B cell (primary cell): ENCODE measurements at places on chromosomes 1 and 21. TPM values are rescaled to one million over a fixed set of nuclear protein-coding genes. Genes with fewer than 3 reads are reported as not detected.

DNA sequence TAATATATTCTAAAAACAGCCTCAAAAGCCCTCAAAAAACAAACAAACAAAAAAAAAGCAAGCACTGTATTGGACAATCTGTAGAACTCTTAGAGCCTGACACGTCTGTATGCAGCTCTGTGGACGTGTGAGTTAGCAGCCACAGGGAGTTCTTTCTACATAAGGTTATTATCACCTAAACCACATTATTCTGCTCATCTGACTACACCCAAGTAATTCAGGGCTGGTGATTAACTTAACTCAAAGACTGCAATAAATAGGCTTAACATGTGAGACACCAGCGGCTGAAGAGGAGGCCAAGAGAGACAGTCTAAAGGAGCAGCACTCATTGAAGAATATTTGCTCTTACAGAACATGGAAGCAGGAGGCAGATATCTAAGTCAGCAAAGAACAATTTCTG lies 316.0 kb downstream of the VAV3 start:
- DNase-seq, result no peak

GRCh38 chr1:234896477-234897389 lies 231.9 kb downstream of the TOMM20 start:
- DNase-seq, result no peak

GRCh38 chr1:21325731-21326387 lies 35.6 kb upstream of the ECE1 start:
- no peak for DNase-seq

- DNase-seq, result no peak
These were observed 140.3 kb upstream of the KIF26B start for GRCh38 chr1:245014247-245015029.

Gene DCST1
- polyA plus RNA-seq, result 0.22 and 0.52 TPM in 2 replicates

GRCh38 chr21:27649323-27649722 lies 682.4 kb upstream of the ADAMTS5 start:
- DNase-seq, result no peak

DNA sequence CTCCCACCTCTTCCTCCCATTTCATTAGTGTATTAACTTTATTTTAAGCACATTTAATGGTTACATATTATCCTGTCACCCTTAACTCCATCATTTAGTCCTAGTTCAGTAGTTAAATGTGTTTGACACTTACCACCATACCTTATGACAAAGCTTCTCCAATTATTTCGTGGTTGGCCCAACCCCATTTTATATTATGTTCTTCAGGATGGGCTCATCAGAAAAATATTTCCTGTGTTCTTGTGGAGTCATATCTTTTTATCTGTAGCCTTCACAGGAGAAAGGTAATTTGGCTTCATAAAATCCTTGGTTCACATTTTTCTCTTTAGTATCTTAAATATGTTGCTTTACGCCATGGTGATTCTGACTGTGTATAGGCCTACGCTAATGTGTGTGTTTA lies 142.3 kb upstream of the COL6A1 start:
- no peak for DNase-seq

DNA sequence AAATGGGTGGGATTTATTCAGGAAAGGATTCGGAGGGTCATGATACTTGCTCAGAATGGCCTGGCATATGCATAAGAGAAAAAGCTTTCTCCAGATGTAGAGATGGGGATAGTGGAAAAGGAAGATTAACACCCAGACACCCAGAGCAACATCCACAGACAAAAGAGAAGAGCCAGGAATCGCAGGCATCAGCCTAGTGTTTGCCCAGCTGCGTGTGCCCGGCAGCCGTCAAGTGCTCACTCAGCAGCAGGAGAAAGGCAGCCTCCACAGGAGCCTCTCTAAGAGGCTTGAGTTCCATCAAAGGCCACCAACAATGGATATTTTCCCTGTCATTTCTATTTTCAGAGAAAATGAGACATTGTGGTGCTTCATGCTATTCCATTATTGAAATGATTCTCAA lies 54.7 kb downstream of the NTPCR start:
- no peak for DNase-seq

DNA sequence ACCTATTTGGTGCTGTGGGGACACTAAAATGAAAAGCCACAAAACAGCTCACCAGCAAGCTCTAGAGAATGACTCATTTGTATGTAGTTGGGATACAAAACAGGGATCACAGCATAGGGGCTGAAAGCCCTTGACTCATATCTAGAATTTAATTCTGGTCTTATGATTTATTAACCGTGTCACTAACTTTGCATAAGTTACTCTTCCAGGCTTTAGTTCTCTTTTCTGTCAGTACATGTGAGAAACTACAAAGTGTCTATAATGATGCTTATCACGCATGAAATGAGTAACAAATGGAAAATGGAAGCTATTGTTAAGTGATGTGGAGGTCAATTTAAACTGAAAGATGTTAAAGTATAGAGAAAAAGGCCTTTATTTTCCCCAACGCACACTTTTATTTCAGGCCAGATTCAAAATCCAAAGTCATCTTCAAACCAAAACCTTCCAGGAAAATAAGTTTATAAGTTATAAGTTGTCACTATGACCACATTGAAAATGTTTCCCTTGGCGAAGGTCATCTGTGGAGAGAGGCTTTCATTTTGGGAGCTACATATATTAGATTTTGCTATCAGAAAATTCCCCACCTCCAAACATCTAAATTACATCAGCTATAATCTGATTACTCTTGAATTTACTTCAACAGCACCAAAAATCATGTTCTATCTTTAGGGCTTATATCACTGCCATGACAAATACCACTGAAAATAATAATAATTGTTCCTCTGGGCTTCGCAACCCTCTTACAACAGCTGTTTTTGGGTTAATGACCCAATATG lies 430.5 kb downstream of the MRPL39 start:
- peak; percentile 77 for DNase-seq

- no peak for DNase-seq
These were observed 7.5 kb downstream of the RIPK4 start for GRCh38 chr21:41759214-41759840.

GRCh38 chr1:53271446-53272090 lies 33.2 kb upstream of the MAGOH start:
- no peak for DNase-seq

DNA sequence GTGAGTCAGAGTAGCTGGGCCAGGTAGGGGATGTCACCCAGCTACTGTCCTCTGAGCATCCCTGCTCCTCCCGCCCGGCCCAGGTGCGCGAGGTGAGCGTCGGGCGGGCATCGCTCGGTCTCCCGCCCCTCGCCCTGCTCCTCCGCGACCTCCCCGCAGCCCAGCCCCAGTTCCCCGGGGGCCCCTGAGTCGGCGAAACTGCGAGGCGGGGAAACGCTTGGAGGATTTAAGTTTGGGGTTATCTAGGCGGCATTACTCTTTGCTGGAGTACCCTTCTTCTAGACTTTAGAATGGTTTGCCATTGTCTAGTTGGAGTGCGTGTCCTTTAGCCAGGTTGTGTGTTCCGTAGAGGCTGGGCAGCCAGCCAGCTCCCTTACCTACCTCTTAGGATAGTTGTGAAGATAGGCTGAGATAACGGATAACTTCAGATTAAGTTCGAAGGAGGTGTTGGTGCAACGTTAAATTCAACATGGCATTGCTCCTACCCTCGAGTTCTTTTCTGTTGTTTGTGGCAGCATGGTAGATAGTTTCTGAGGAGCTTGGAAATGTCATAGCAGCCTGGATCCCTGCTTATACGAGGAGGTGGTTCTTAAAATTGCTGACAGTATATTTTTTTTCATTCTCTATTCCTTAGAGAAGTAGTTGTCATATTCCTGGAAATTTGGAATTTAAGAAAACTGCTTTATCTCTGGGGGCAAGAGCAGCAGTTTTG lies 697 bp downstream of the AGO3 start:
- DNase-seq, result no peak

Gene BATF3
- 0.36 and 0.79 TPM in 2 replicates for polyA plus RNA-seq

DNA sequence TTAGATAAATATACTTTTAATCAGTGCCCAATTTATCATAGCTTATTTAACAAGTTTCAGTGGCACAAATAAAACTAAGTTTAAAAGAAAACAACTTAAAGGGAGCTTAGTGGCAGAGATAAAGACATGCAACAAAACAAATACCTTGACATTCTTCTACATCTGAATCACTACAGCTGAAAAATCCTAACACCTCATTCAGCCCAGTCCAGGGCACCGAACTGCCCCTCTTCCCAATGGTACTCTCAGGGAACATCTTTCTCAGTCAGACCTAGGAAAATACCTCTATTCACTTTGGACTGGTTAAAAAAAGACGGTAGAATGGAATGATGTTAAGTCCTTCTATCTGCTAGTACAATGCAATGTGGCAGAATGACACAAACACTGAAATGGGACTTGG lies 8.3 kb downstream of the OTUD7B start:
- DNase-seq, result no peak

DNA sequence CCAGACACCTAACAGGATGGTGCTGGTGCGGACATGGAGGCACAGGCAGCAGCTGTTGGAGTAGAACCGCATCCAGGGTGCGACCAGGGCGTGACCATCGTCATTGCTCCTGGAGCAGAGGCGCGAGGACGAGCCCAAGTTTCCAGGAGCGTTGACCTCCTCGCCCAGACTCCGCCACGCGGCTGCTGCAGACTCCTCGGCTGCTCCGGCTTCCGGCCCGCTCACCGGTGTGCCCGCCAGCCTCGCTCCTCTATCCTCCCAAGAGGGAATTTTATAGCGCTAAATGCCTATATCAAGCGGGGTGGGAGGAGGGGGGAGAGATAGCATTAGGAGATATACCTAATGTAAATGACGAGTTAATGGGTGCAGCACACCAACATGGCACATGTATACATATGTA lies 5.3 kb upstream of the S100A12 start:
- no peak for DNase-seq

- no peak for DNase-seq
These were observed 11.1 kb downstream of the BCAN start for GRCh38 chr1:156652992-156653355.

- DNase-seq, result no peak
These were observed 29.3 kb upstream of the ACP6 start for GRCh38 chr1:147699686-147700041.

DNA sequence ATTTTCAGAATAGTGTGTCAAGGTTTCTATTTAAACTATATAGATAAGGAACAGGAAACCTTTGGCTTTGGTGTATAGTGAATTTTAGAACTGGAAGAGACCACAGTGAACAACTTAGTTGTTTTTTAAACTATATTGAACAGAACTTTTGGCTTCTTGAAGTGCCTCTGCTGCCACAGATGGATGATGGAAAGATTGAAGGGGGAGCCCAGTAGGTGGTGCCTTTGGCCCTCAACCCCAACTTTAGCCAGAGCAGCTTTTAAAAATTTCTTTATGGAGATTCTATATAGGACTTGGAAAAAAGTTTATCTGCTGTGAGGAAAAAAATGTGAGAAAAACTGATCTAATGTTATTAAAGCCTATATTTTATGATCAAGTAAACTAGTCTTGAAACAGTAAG lies 50.2 kb downstream of the SWT1 start:
- DNase-seq, result no peak

- DNase-seq, result no peak
These were observed 35.0 kb downstream of the LGR6 start for GRCh38 chr1:202228484-202229122.

DNA sequence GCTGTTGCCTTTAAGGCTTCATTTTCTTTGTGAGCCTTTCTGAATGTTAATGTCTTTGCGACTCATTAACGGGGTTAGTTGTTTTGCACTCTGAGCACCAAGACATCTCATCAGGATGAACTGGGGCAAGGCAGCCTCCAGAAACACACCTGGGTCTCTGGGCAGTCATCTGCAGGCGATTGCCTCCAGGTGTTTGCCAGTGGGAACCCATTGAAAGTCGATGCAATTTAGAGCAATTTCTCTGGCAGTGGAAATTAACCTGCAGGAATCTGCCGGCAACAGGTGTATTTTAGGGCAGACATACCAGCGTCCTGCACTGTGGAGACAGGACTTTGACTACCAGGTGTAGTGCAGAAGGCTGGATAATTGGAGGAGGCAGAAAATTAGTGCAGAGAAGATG lies 661.0 kb upstream of the PTBP2 start:
- no peak for DNase-seq
